Iris pigment epithelial cell (primary cell): ENCODE measurements at places on chromosomes 2 and 18.

DNA sequence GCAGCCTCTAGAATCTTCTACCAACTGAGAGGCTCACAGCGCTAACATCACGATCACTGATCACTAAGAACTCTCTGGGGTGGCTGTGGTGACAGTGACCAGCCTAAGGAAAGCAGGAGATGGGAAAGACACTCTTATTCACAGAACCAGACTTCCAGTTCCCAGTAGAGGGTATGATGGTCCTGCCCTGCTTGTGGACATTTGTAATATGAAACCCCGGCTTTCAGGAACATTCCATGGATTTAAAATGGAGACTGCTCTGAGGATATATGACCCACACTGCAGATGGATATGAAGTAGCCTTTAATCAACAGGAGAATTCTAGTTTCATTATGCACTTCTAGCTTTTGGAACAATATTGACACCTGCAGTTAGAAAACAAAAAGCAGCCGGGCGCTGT is 131.8 kb downstream of the AFF3 start:
- peak; percentile 3 for DNase-seq

- DNase-seq, result no peak
Observed at GRCh38 chr2:26816893-26817292, 31.0 kb downstream of the CENPA start.

- DNase-seq, result no peak
Observed at GRCh38 chr2:98378196-98378595, 31.9 kb downstream of the CNGA3 start.

DNA sequence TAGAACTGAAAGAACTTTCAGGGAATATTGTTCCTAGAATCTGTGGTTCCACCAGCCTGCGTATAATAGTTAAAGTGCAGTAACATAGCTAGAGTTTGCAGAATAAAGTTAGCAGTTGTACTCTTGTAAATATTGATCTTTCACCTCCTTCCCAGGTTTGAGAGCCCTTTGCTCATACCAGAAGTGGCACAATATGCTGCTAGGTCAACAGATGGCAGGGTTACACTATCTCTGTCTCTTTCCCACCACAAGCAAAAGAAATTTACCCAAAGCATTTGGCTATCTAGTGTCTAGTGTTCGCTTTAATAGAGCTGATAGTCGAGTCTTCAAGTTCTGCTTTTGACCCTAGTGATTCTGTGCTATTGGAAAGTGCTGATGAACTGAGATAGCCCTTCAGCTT is 119.0 kb upstream of the KLHL14 start:
- DNase-seq, result no peak

- DNase-seq, result no peak
Observed at GRCh38 chr2:207260021-207260420, 94.3 kb upstream of the KLF7 start.

- DNase-seq, result no peak
Observed at GRCh38 chr2:18903750-18904149, 314.4 kb upstream of the NT5C1B start.

DNA sequence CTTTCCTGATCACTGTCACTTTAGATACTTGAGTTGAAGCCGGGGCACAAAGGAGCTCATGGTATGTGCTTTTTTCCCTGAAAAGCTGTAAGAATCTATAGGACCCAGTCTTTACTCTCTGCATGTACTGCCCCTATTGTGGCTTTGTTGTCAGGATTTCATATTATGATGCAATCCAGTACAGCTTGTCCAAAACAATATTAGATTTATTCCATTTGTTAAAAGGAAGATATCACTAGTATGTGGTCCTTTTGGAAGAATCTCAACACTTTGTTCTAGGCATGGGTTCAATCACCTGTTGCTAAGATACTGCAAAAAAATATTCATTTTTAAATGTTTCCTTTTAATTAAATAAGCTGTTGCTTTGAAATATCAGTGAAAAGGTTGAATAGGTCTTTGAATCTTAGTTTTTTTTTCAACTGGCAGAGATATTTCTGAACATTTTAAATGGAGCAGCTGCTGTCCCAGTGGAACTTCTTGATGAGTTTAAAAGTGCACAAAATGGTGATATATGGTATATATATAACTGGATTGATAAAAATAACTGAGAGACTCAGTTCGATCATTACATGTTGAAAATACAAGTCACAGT is 256.6 kb upstream of the NT5C1B start:
- peak; percentile 7 for DNase-seq

DNA sequence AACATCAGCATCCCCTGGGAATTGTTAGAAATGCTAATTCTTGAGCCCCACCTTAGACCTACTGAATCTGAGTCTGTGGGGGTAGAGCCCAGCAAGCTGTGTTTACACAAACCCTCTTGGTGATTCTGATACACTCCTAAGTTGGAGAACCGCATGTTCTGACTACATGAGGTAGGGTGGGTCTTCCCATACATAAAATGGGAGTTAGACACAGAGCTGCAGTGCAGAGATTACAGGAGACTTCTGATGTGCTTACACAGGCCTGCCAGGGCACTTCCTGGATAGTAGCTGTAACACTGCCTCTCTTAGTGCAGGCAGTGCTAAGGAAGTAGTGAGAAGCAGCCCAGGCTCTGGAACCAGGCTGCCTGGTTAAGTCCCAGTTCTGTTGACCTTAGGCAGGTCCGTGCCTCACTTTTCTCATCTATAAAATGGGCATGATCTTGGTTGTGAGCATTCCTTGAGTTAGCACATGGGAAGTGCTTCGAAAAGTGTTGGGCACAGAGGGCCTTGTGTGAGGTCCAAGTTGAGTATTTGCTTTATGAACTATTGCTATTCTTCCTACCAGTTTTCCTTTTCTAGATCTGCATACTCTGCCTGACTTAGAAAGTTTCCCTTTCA is 67.3 kb downstream of the GLI2 start:
- DNase-seq, result peak; percentile 26

DNA sequence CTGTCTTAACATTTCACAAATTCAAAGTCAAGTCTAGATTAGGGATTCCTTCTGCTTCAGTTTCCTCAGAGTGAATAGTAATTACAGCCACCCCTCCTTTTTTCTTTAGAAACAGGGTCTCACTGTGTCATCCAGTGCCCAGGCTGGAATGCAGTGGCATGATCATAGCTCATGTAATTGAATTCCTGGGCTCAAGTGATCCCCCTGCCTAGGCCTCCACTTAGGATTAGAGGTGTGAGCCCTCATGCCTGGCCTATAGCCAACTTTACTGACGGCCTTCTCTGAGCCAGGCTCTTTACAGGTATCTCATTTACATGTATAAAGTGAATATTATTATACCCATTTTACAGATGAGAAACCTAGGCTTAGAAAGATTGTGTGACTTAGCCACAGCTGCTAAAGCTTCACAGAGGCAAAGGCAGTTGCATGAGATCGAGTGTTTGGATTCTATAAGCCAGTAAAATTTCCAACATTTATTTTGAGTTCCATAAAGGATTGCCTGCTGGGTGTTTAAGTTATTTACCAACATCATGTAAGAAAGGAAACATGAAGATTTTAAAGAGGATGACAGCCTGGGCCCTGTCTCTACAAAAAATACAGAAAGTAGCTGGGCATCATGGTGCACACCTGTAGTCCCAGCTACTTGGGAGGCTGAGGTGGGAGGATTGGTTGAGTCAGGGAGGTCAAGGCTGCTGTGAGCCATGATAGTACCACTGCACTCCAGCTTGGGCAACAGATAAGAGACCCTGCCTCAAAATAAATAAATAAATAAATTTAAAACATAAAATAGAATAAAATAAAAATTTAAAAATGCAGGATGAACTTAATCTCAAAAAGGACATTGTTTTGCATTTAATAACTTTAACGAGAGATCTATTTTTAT is 1.8 kb downstream of the ENOSF1 start:
- DNase-seq, result no peak

DNA sequence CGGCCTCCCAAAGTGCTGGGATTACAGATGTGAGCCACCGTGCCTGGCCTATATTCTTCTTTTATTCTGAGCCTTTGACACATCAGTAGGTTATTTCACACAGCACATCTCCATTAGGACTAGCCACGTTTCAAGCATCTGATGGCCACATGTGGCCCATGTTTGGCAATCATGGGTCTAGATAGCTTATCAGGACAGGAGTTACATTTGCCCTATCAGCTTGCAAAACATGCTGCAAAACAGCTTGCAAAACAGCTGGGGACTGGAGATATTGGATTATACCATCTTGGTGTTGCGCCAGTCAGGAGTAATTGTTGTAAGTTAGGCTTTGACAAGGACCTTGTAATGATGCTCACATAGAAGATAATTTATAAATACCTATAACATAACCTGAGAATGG is 94.9 kb downstream of the GBX2 start:
- no peak for DNase-seq

- DNase-seq, result no peak
Observed at GRCh38 chr2:188333751-188334524, 42.3 kb downstream of the GULP1 start.

DNA sequence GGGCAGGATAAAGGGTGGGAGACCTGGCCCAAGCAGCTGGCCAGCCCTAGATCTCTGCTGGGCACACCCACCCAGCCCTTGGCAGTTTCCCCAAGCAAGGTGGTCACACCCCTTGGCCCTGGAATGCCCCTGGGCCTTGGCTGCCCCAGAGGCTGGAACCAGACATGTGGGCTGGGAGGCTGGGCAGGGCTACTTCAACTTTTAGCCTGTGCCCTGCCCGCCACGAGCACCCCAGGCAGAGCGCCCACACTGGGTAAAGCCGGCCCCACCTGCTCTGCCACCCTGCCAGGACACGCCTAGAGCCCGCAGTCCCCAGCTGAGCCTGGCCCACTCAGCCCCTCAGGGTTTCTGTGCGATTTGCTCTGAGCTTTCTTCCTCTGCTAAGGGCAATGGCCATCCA is 119.7 kb upstream of the SMAD2 start:
- DNase-seq, result no peak

- peak; percentile 40 for DNase-seq
Observed at GRCh38 chr2:98086491-98087446, at the start of gene VWA3B. TSS of gene VWA3B (plus strand) at chr2:98087167. CDS start at chr2:98093093, 5,926 bp downstream.

DNA sequence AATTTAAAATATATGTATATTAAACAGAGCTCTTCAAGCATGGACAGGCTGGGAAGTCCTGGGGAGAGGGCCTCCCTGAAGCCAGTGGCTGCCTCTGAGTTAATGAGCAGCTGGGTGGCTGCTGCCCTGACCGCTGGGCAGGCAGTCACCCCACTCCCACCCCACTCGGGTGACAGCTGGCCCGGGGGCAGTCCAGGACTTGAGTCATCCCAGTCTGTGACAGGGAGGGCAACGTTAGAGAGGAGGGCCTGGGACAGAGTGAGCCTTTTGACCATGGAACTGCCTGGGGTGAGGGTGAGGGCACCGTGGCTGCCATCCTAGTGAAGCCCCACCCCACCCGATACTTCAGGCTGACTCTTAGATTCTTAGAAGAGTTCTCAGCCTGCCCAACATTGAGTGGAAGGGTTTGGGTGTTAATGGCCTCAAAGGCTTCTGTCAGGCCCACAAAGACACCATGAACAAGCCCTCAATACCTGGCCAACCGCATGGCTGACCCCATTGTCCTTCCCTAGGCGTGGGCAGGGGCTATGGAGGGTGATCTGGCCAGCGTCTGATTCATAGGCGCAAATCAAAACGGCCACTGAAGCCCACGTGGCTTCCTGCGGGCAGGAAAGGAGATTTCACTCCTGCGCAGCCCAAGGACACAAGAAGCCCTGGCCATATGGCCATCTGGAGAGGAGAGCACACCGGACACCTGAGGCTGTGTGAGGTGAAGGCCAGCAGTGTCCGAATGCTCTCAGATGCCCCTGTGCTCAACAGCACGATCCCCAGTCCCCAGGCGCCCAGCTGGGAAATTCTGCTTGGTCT is 47.5 kb downstream of the MRPS5 start:
- no peak for DNase-seq

GRCh38 chr2:151947813-151948165 is 119.6 kb upstream of the ARL5A start:
- peak; percentile 18 for DNase-seq

DNA sequence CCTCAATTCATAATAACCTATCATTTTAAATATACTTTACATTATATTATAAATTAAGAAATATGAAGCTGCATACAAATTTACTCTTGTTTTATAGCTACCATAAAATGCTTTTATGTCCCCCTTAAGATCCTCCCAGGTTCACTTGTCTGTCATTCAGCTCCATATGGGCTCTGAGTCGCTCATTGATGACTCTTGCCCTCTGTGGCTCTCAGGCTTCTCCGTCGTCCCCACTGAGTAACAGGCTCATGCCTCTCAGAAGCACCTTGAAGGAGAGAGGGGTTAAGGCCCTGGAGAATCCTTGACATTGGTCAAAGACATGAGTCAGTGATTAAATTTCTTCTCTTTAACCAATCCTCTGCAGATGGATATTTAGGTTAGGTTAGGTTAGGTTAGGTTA is 6.2 kb upstream of the MCM6 start:
- no peak for DNase-seq

- no peak for DNase-seq
Observed at GRCh38 chr2:98710734-98711133, 20.2 kb downstream of the MGAT4A start.

- DNase-seq, result no peak
Observed at GRCh38 chr2:224895377-224895776, 146.9 kb downstream of the DOCK10 start.

DNA sequence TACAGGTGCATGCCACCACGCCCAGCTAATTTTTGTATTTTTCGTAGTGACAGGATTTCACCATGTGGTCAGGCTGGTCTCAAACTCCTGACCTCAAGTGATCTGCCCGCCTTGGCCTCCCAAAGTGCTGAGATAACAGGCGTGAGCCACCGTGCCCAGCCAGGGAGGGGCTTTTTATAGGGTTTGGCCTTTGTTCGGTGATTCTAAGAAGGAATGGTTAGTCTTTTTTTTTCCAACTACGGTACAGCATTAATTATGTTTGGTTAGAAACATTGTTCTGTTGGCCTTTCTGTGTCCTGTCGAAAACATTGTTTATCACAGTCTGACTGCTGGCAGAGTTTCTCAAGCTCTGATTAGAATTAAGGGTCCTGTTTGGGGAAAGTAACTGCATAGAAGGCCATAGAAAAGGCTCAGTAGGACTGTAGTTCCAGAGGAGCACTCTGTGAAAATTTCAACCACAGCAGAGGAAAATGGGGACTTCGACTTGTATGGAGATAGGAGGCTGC is 19.3 kb upstream of the SMCHD1 start:
- no peak for DNase-seq

DNA sequence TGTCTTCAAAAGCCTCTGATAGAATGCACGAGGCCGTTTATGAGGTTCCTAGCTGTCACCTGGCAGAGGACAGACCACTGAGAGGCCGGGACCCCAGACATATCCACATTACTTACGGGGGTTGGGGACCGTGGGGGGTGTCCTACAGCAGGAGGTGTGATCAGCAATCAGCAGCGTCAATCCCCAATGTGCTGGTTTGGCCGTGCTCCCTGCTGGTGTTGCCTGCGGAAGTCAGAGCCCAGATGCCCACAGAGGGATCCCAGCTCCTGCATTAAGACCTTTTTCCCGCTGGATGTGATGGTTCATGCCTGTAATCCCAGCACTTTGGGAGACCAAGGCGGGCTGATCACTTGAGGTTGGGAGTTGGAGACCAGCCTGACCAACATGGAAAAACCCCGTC is 20.8 kb upstream of the SP5 start:
- DNase-seq, result no peak

DNA sequence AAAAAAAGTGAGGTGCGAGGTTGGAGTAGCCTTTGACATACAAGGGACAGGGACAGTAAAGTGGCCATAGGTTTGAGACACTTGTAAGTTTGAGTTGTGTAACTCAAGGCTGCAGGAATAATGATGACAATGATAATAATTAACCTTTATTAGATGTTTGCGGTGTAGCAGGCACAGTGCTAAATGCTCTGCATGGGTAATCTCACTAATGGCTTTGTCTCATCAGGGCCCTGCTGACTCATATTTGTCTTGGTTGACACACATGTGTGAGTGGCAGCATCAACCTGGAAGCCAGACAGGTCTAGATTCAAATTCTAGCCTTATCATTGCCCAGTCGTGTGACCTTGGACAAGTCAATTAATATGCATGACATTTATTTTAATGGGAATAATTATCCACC is 126.2 kb downstream of the FSHR start:
- no peak for DNase-seq
